HFF-Myc (cell line): ENCODE measurements at places on chromosomes 3 and 15.

DNA sequence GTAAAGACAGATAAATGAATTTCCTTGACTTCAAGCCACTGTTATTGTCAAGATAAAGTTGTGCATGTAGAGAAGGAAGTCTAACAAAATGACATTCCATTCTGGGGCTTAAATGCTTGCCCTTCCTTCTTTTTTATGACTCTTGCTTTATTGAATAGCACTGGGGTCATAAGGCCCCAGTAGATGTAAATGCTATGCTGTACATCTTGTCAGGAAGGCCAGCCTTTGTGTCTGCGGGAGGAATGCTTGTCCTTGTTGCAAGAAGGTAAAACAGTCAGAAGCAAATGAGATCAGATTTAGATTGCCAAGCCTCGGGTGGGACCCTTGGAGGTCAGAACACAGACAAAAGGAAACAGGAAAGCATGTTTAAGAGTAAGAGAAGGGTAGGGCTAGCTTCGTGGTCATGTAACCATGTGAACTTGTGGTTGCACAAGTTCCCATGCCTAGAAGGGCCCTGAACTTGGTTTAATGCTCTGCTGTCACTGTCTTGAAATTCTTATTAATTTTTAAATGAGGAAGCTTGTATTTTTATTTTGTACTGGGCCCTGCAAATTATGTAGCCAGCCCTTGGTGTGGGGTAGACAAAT lies 81.5 kb downstream of the PPM1L start:
- DNase-seq: no peak

DNA sequence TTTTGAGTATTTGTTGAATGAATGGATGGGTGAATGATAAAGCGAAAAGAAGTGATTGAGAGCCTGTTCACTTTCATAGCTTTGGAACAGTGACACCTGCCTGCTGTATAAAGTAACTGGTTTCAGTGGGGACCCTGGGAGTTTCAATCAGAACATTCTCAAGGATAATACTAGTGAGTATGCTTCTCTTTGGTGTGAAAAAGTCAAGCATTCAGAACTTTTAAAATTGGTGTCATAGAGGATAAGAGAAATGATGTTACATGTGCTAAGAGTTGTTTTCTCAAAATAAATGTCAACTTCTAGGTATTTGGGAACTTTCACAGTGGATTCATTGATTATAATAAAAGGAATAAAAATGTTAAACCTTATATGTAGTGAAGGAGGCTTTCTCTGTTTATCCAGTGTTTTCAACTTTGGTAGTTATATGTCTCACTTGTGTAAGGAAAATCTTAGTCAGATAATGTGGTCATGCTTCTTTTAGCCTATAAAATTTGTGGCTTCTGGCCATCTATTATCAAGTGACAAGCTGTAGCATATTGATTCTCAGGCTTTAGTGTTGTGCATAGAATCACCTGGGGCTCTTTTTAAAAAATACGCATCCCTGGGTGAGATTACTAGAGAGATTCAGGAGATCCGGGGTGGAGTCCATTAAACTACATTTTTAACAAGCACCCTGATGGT lies 11.9 kb downstream of the LRCH3 start:
- no peak for DNase-seq

DNA sequence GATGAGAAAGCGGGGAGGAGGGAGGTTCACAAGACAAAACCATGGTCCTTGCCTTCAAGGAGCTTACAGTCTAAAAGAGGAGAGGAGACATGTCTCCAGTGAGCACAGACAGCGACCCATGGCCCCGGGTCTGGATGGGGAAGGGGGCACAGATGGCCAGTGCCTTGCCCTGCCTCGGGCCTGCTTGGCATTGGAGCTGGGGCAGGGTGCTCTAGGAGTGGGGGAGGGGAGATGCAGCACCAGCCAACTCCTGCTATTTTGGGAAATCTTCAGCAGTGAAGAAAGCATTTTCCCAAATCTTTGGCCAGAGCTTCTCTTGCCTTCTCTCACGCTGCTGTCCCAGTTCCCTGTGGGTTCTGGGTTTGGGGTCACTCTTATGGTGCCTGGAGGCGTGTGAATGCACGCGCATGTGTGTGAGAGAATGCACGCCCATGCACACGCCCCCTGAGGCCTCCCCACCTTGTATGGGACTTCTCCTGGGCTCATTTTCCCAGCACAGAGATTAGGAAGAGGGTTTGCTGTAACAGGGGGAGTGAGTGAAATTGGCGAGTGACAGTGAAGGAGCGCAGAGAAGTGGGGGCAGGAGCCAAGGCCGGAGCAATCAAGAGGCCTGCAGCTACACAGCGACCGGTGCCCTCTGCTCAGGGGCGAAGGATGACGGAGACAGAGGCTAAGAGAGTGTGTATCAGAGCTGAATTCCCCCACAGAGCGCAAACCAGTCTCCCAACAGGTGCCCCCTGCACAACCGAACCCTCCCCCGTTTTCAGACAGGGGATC lies 71.5 kb downstream of the SEMA5B start:
- DNase-seq: no peak

GRCh38 chr3:35484929-35485530 lies 154.3 kb upstream of the ARPP21 start:
- DNase-seq: no peak

GRCh38 chr3:16146015-16146730 lies 28.3 kb upstream of the GALNT15 start:
- DNase-seq: no peak

DNA sequence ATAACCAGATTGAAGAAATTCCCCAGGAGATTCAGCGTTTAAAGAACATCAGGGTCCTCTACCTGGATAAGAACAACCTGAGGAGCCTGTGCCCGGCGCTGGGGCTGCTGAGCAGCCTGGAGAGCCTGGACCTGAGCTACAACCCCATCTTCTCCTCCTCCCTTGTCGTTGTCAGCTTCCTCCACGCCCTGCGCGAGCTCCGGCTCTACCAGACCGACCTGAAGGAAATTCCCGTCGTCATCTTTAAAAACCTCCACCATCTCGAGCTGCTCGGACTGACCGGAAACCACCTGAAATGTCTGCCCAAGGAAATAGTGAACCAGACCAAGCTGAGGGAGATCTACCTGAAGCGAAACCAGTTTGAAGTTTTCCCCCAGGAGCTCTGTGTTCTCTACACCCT lies 9.4 kb upstream of the LRRC34 start:
- no peak for DNase-seq

GRCh38 chr15:48397841-48398240 lies 66.6 kb downstream of the DUT start:
- DNase-seq: no peak

GRCh38 chr3:15783361-15783969 lies 14.3 kb downstream of the ANKRD28 start:
- no peak for DNase-seq

GRCh38 chr3:133676336-133677118 lies 14.8 kb upstream of the TOPBP1 start:
- no peak for DNase-seq

DNA sequence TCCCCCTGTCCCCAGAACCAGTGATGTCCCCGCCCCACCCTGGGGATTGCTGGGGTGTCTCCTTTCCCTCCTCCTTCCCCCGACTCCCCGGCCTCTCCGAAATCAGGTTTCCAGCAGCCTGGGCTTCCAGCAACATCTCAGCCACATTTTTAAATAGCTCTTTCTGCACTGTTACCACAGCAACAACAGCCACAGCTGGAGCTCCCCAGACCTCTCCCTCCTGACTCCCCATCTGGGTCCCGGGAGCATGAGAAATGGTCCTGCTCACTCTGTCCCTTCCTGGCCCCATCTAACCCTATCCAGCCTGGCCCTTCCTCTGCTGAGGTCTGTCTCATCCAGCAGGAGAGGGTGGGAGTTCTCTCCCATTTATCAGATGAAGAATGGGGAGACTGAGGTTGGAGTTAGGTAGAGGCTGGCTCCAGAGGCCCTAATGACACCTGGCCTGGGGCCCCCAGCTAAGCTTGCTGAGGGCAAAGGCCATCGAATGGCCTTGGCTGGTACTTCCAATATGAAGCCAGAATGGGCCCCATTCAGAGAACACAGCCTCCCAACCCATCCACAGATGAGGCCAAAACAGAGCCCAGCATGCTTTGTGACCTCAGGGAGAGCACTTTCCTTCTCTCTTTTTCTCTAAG lies 1.5 kb downstream of the CAMK1 start:
- DNase-seq: no peak

- no peak for DNase-seq
Measured at GRCh38 chr15:28003302-28004037, 95.6 kb downstream of the OCA2 start.

GRCh38 chr15:95296643-95297042 lies 1033.9 kb upstream of the NR2F2 start:
- no peak for DNase-seq

GRCh38 chr3:180416111-180416594 lies 185.8 kb upstream of the TTC14 start:
- DNase-seq: no peak

DNA sequence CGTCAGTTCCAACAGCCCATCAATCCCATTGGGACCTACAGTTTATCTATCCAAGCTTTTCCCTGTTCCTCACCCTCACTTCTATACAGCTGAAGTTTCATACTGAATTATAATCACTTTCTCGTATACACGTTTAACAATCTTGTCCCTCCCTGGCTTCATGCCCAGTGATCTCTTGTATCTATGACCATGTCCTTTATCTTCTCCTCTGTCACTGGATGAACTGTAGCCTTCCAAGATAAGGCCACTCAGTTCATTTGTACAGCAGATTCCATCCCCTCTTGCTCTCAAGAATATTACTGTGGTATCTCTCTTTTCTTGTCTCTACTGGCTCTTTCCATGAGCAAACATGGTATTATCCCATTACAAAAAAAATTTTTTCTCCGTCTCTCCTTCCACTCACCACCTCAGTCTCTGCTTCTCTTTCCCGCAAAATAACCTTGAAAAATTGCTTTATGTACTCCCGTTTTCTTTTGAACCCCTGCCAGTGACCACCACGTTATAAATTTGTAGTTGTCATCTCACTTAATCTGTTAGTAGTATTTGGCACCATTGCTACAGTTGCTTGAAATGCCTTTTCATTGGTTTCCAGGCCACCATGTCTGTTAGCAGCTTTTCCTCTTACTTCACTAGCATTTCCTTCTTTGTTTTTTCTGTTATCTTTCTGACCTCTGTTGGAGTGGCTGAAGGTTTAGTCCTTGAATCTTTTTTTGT lies 9.4 kb downstream of the CTNNB1 start:
- DNase-seq: no peak

GRCh38 chr3:145557405-145557804 lies 603.6 kb downstream of the PLOD2 start:
- no peak for DNase-seq

- DNase-seq: no peak
Measured at GRCh38 chr3:65662095-65662494, 376.6 kb downstream of the MAGI1 start.

GRCh38 chr15:39153058-39153714 lies 427.7 kb upstream of the THBS1 start:
- no peak for DNase-seq

DNA sequence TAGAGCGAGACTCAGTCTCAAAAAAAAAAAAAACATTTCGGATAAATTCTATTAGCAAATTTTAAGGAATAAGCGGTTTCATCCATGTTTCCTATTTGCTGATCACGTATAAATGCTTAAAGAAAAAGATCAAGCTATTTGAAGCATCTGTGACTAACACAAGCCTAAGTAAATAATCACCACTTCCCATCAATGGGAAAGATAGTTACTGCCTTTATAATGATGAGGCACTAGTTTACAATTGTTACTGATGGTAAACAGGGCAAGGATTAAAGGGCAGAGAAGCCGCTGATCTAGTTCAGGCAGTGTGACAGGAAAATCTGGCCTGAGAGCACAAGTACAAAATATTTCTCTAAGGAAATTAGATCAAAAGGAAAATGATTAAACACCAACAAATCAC lies 13.7 kb downstream of the CLPX start:
- DNase-seq: no peak

GRCh38 chr15:70280781-70281180 lies 183.1 kb upstream of the TLE3 start:
- DNase-seq: no peak

GRCh38 chr3:193840111-193840641 lies 247.2 kb downstream of the OPA1 start:
- DNase-seq: no peak

DNA sequence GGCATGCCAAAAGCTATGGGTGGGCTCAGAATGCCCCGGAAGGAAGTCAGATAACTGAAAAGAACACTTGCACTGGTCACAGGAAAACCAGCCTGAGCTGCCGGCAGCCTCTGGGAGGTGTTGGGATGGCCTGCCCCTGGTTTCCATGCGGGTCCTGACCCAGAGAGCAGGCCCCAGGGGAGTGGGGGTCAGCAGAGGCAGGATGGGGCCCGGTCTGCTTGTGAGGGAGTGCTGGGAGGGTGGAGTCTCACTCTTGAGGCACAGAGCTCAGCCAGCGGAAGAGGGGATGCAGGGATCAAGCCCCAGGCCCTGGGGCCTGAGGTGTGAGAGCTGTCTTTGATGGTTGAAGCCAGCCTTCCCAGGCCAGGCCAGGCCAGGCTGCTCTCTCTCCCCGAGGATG lies 2.4 kb upstream of the RPUSD3 start:
- no peak for DNase-seq

DNA sequence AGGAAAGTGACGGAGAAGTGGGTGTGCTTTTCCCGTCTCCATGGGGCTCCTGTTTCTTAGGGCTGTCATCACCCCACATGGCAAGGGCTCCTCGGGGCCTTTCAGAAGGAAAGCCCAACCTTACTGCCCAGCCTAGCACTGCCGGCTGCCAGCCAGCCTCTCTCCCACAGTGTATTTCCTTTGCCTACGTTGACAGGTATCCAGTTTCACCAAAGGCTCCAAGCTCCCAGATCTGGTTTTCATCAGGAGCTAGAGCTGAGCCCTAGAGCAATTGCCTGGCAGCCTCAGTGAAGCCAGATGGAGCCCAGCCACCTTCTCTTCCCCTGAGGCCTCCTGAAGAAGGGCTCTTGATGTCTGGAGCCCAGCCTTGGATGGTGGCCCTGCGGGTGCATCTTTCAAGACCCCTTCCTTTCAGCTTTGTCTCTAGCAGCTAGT lies 20.2 kb downstream of the CRABP1 start:
- DNase-seq: peak; percentile 69

DNA sequence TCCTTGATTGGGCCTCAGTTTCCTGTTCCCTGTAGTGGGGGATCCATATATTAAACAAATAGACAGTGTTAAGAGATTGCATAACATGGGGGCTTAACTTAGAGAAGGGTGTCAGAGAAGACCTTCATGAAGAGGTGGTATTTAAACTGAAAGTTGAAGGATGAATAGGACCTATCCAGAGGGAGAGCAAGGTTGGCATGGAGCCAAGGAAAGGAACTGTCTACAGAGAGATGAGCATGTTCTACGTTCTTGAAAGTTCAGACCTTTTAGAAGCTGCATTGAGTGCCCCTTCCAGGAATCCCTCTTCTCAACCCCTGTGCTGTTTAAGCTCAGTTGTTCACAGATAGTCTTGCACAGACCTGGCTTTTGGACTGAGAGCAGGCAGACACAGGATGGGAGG lies 2.4 kb downstream of the HTD2 start:
- DNase-seq: no peak

GRCh38 chr3:36909181-36909580 lies 35.7 kb downstream of the TRANK1 start:
- DNase-seq: no peak

DNA sequence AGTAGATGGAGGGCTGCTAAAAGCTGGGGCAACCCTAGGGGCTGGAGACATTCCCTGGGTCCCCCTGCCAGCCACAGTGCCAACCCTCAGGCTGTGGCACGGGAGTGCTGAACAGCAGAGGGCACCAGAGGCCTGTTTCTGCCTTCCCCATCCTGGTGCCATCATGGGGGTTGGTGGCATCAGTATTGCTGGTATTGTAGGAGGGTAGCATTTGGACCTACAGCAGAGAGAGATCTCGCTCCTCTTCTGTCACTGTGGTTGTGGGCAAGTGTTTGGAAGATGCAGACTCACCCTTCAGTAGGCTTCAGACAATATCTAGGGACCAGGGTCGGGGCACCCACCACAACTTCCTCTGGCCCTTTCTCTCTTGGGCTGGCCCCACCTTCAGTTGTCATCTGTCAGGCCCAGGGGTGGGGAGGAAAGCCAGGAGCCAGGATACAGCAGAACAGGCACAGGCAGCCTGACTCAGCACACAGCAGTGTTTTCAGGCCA lies 123.5 kb downstream of the RPLP1 start:
- DNase-seq: no peak
